ENCODE measurements at places on chromosomes 2 and 18.
A peak's percentile ranks its signal among the peaks of the same experiment; 100 is the strongest.

DNA sequence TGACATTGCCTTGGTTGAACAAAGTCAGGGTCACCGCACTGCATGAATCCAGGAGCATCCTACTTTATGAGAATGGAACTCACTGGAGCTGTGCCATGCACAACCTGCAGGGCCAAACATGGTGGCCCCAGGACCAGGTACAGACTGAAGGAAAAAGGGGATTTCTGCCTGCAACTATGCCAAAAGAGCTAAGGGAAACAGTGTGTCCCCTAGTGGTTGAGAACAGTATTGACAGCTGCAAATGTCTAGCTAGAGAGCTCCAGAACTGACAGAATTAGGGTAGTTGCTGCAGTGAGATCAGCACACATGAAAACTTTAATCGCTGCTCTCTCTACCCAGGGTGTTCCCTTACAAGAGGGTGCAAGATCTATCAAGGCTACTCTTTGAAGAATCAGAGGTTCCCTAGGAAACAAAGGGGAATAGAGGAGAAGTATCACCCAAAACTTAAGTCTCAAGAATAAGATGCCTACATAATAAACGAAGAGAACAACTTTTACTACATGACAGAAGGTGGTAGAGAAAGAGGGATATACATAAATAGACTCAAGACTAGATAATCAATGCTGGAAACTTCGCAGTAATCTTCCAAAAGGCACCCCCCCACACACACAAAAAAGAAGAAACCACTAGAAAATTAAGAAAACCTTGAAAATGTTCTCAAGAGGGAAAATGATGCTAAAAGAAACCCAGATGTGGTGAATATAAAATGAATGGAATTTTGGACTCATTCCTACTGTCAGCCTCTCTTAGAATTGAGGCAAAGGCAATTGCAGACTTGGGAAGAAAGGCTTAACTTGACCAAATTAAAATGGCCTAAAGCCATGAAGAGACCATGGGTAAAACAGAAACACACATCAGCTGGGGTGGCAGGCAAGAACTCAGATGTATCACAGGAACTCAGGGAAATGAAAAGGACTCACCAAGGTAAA lies 43.6 kb upstream of the IHH start:
- DNase-seq, result peak; percentile 2

DNA sequence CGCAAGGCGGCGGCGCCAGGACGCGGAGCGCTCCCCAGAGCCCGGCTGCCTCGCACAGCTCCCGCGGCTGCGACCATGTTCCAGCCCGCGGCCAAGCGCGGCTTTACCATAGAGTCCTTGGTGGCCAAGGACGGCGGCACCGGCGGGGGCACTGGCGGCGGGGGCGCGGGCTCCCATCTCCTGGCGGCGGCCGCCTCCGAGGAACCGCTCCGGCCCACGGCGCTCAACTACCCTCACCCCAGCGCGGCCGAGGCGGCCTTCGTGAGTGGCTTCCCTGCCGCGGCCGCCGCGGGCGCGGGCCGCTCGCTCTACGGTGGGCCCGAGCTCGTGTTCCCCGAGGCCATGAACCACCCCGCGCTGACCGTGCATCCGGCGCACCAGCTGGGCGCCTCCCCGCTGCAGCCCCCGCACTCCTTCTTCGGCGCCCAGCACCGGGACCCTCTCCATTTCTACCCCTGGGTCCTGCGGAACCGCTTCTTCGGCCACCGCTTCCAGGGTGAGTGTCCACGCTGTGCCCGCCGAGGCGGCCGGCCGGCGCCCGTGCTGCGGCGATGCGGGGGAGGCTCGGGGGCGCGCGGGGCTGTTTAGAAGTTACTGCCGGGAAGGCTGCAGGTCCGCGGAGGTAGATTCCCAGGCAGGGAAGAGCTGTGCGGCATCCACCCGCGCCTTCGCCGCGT lies 696 bp downstream of the EMX1 start:
- DNase-seq, result no peak

GRCh38 chr18:59742325-59743111 lies 45.3 kb upstream of the CCBE1 start:
- no peak for DNase-seq

DNA sequence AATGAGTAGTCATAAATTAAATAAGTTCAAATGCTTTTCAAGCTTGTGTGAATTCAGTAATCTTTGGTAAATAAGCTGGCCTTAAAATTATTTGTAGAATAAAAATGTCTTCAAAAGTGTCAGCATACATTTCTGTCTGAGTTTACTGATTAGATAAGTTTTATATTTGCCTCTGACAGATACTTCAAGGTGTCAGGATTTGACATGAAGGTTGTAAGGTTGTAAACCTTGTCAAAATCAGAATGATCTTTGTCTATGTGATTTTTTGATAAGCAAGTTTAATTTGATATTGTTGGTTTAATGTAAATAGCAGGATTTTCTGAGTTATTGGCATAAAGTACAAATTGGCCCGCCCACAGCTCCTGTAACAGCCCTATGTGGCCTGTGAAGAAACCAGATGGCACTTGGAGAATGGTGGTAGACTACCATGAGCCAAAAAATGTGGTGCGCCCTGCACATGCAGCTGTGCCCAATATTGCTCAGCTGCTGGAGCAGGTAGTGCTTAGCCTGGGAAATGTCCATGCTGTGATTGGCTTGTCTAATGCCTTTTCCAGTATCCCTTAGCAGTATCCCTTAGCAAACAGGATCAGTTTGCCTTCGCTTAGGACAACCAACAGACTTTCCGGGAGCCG lies 188.0 kb upstream of the SPHKAP start:
- no peak for DNase-seq

- DNase-seq, result no peak
Measured at GRCh38 chr2:70367722-70368323, 66.0 kb upstream of the FAM136A start.

DNA sequence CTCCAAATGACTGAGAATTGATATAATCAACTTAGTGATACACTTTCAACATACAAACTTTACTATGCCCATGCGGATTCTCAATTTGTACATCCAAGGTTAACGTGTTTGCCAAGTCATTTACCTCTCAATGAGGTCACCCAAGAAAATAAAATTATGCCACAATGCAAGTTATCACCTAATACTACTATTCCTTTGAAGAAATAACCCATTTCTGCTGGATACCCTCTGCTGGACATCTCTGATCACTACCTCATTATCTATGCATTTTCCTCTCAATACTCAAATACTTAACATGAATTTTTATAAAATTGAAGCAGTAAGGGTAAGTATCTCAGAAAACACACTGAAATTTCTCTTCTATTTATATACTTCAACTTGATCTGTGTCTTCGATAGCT lies 12.7 kb downstream of the HNRNPLL start:
- DNase-seq, result no peak

DNA sequence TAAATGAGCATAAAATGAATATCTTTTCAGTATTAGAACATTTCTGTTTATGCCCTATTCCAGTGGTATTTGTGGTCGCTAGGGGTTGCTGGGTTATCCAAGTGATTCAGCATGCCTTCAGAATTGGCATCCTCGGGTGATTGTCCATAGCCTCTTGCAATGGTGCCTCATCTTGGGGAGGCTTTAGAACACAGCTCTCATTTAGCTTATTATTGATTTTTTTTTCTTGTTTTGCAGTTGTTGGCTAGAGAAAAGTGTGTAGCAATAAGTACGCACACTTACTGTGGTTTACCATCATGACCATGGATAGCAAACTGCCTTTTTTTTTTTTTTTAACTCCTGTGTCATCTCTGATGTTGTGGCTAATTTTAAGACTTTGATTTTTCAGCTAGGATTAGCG lies 33.6 kb downstream of the PLEKHA3 start:
- no peak for DNase-seq

- DNase-seq, result no peak
Measured at GRCh38 chr2:136373029-136373428, 255.1 kb upstream of the CXCR4 start.
